ENCODE measurements at places on chromosomes 5 and 9. TPM values are rescaled to one million over a fixed set of nuclear protein-coding genes. Genes with fewer than 3 reads are reported as not detected.

The SLC4A9 gene
- 0.12 TPM for polyA plus RNA-seq

The PCA3 gene
- 0.11 TPM for polyA plus RNA-seq

The RAB24 gene
- polyA plus RNA-seq: 70.7 TPM

The IL4 gene
- not detected for polyA plus RNA-seq

The SPINK1 gene
- 136 TPM for polyA plus RNA-seq

The LTC4S gene
- 13.2 TPM for polyA plus RNA-seq

The FBXL17 gene
- polyA plus RNA-seq: 4.1 TPM

The SELENOP gene
- polyA plus RNA-seq: 83.3 TPM

The RGS7BP gene
- 0.67 TPM for polyA plus RNA-seq

The FAM221B gene
- polyA plus RNA-seq: 0.03 TPM

The PTGS1 gene
- 4.7 TPM for polyA plus RNA-seq

The KIF24 gene
- 0.12 TPM for polyA plus RNA-seq

The PCDHGA3 gene
- polyA plus RNA-seq: 0.45 TPM

The DENND4C gene
- polyA plus RNA-seq: 15.7 TPM

The PLPP7 gene
- 5.6 TPM for polyA plus RNA-seq

The WNK2 gene
- polyA plus RNA-seq: 1.3 TPM

The QRFP gene
- polyA plus RNA-seq: 0.03 TPM

The LEAP2 gene
- polyA plus RNA-seq: 0.68 TPM

The TAF11L10 gene
- not detected for polyA plus RNA-seq

The EPB41L4A gene
- 2.9 TPM for polyA plus RNA-seq

The ANKRD34B gene
- polyA plus RNA-seq: not detected

All from adipose tissue (tissue), 3 donors.